Bone marrow (tissue), 2 donors: ENCODE measurements at places on chromosomes 1 and 21.

- no peak for DNase-seq
Measured at GRCh38 chr1:154624746-154625643, 17.0 kb upstream of the ADAR start.

- no peak for DNase-seq
Measured at GRCh38 chr1:100027212-100027611, 57.4 kb downstream of the SLC35A3 start.

DNA sequence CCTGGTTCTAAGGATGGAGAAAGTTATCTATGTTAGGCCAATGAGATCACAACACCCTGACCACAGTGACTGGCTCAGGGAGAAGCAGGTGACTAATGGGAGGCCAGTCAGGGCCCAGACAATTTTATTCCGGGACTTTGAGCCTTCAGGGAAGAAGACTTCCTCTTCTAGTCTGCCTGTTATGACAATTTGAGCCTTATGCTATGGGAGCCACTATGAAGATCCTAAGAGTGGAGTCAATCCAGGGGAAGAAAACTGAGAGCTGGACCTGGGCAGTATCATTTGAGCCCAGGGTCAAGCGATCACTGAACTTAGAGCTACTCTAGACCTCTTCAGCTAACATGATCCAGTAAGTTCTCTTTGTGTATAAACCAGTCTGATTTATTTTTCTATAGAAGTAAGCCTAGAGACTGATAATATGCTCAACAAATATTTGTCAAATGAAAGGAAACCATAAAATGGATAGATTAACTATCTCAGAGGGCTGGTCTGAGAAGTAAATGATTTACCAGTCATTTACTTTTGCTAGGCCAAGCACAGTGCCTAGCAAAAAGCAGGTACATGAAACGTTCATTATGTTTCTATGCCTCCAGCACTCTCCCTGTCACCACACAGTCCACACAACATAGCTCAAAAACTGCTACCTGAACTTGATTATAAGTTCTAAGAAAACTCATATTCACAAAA is 4.2 kb upstream of the C1orf141 start:
- no peak for DNase-seq

- no peak for DNase-seq
Measured at GRCh38 chr1:109198043-109198695, 15.5 kb upstream of the SARS1 start.

- DNase-seq: no peak
Measured at GRCh38 chr1:89466307-89466930, 58.2 kb upstream of the LRRC8B start.

DNA sequence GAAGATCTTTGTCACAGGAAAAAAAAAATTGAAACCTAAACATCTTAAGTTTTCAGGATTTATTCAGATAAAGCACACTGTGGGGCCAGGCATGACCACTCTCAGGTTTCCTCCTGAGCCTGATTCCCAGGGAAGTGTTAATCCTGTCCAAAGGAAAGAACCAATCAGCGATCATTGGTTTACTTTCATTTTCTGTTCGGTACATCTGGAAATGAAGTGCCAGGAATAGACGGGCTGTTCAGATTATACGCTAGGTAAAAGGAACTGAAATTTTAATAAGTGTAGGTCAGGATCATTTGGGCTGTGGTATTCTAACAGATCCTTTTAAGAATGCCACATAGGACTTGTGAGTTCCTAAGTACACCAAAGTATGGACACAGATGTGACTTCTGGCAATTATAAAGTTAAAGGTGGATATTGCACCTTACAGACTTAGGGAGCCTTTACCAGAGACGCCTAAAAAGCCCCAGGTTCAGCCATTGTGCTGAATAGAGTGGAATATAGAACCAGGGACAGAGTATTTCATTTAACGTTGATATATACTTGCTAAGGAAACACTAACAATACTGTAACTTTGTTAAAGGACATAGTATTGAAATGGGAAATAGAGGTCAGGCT is 9.3 kb upstream of the CACYBP start:
- DNase-seq: no peak
